Activated CD8-positive, alpha-beta T cell treated with anti-CD3 and anti-CD28 coated beads for 36 hours (primary cell): ENCODE measurements at places on chromosomes 1 and 21. TPM values are rescaled to one million over a fixed set of nuclear protein-coding genes. Genes with fewer than 3 reads are reported as not detected.

DNA sequence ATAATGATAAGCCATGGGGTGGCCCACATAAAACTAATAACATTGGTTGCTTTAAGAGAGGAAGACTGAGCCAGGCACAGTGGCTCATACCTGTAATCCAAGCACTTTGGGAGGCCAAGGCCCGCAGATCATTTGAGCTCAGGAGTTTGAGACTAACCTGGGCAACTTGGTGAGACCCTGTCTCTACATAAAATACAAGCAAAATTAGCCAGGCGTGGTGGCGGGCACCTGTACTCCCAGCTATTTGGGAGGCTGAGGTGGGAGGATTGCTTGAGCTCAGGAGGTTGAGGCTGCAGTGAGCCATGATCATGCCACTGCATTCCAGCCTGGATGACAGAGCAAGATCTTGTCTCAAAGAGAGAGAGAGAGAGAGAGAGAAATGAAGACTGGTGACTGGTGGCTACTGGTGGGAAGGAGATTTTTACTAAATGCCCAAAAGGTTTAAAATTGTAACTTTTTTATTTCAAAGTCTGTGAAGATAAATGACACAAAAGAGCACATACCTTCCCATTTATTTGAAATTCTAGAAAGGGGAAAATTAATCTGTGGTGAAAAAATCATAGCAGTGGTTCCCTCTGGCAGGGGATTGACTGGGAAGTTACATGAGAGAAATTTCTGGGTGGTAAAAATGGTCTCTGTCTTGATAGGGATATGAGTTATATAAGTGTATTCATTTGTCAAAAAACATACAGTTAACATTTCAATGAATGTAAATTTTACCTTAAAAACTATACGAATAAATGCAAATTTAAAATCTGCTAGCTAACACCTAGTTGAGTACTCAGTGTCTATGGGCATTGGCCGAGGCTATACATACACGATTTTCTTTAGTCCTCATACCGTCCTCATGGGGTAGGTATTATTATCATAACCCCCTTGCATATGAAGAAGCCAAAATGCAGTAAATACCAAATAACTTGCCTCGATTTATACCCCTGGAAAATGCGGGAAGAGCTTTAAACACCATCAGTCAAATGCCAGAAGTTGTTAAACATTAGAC, 2.2 kb upstream of the NBPF1 start:
- H3K27ac ChIP-seq = no peak overlapping the region
- H3K27me3 ChIP-seq = no peaks in the 10 kb centered on the region
- no peaks in the 10 kb centered on the region for H3K36me3 ChIP-seq
- DNase-seq = no peak

DNA sequence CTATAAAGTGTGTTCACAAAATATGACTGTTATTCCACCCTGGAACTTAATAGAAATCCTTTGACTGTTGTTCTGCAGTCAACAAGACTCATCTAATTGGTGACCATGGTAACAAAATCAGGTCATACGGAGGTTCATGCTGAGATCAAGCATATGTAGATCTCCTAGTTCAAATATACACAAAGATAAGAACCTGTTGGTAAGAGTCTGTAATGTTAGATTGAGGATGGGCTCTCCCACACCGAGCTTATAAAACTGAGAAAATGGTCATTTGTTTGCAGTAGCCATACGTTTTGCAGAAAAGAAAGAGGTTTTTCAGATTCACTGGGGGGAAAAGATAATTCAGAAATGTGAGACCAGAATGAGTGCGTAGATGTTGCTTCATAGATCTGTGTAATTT, 468.1 kb downstream of the RPS6KC1 start:
- H3K27me3 ChIP-seq = peaks cover 12% of the 10 kb centered on the region
- no peak overlapping the region for H3K27ac ChIP-seq
- H3K4me3 ChIP-seq = no peak overlapping the region
- H3K4me1 ChIP-seq = no peaks in the 10 kb centered on the region
- H3K36me3 ChIP-seq = no peaks in the 10 kb centered on the region
- DNase-seq = no peak

GRCh38 chr1:33429856-33430691, 821 bp downstream of the PHC2 start:
- H3K27ac ChIP-seq = no peak overlapping the region
- no peaks in the 10 kb centered on the region for H3K36me3 ChIP-seq

GRCh38 chr21:18646116-18646515, 242.5 kb upstream of the TMPRSS15 start:
- no peaks in the 10 kb centered on the region for H3K27me3 ChIP-seq
- no peaks in the 10 kb centered on the region for H3K4me1 ChIP-seq
- no peak overlapping the region for H3K27ac ChIP-seq

GRCh38 chr1:35924838-35925237, 6.1 kb upstream of the AGO3 start:
- H3K27me3 ChIP-seq = no peaks in the 10 kb centered on the region
- H3K4me1 ChIP-seq = peaks cover 5% of the 10 kb centered on the region
- no peak overlapping the region for H3K4me3 ChIP-seq
- H3K36me3 ChIP-seq = peaks cover 11% of the 10 kb centered on the region
- no peak for DNase-seq

GRCh38 chr1:56502700-56503245, 76.6 kb downstream of the PLPP3 start:
- H3K27ac ChIP-seq = no peak overlapping the region
- H3K4me1 ChIP-seq = no peaks in the 10 kb centered on the region
- peaks cover 4% of the 10 kb centered on the region for H3K27me3 ChIP-seq
- no peak for DNase-seq

DNA sequence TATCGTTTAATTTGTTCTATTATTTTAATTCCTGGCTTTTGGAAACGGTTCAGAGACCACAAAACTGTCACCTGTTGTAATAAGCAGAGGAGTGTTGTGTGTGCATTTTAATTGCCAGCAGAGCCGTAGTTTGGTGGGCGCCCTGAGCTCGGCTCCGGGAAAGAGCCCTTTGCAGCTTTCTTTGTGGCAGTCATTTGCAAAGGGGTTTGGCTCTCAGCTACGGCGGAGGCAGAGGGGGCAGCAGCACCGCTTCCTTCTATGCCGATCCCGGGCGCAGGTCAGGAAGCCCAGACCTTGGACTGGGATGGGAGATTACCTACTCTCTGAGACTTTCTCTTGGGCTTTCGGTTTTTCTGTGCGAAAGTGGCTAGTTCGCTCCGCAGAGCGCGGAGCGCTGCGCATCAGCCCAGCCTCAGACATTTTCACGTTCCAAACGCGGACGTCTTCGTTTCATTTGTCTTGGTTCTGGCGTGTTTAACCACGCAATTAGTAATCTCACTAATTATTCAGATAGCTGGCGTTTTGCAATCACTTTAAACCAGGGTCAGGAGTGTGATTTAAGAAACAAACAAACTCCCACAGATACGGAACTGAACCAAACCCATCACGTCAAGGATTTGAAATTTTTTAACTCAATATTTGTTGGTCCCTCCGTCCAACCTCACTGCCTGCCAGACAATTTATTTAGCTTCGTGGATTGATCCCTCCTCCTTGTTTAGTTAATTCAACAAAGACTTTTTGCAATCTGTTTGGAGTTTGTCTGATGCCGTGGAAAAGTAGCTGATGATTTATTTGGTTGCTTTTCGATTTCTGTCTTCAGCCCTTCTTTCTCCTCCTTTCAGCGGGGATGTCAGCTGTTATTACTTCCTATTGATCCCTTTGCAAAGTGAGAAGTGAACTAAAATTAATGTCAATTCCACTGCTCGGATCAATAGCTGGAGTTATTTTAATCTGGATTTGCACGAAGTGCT, 3.9 kb downstream of the RNF220 start:
- no peaks in the 10 kb centered on the region for H3K36me3 ChIP-seq
- H3K4me1 ChIP-seq = peaks cover 12% of the 10 kb centered on the region
- peaks cover 44% of the 10 kb centered on the region for H3K27me3 ChIP-seq
- no peak overlapping the region for H3K27ac ChIP-seq

- no peak overlapping the region for H3K4me3 ChIP-seq
- no peaks in the 10 kb centered on the region for H3K4me1 ChIP-seq
- H3K36me3 ChIP-seq = no peaks in the 10 kb centered on the region
Measured at GRCh38 chr1:93977598-93977945, 68.3 kb upstream of the GCLM start.

DNA sequence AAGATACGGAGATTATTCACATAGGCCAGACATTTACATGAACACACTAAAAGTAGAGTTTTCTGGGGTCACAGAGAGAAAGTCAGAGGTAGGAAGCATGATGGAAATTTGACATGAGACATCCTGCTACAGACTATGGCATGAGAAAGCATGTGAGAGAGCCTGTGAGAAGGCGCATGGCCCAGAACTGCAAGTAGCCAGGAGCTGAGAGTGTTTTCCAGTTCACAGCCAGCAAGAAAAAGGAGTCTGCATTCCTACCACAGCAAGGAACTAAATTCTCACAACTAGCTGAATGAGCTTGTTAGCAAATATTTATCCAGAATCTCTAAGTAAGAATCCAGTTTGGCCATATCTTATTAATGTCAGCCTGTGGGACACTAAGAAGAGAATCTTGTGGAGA, 673.3 kb downstream of the BRINP3 start:
- DNase-seq = no peak
- no peak overlapping the region for H3K4me3 ChIP-seq
- no peaks in the 10 kb centered on the region for H3K4me1 ChIP-seq
- no peaks in the 10 kb centered on the region for H3K27me3 ChIP-seq
- H3K36me3 ChIP-seq = no peaks in the 10 kb centered on the region

GRCh38 chr1:87986130-87986866, 657.6 kb downstream of the LMO4 start:
- no peak overlapping the region for H3K4me3 ChIP-seq
- no peak overlapping the region for H3K27ac ChIP-seq
- DNase-seq = no peak
- no peaks in the 10 kb centered on the region for H3K36me3 ChIP-seq

PLA2G2E gene
- total RNA-seq = not detected

SPATA6 gene
- total RNA-seq = 1.7 TPM

MGST3 gene
- total RNA-seq = 26.1 TPM

TEDDM1 gene
- not detected for total RNA-seq

LAMC2 gene
- total RNA-seq = not detected
